NCI-H1105 (cell line): ENCODE measurements at places on chromosomes 16 and 17.

DNA sequence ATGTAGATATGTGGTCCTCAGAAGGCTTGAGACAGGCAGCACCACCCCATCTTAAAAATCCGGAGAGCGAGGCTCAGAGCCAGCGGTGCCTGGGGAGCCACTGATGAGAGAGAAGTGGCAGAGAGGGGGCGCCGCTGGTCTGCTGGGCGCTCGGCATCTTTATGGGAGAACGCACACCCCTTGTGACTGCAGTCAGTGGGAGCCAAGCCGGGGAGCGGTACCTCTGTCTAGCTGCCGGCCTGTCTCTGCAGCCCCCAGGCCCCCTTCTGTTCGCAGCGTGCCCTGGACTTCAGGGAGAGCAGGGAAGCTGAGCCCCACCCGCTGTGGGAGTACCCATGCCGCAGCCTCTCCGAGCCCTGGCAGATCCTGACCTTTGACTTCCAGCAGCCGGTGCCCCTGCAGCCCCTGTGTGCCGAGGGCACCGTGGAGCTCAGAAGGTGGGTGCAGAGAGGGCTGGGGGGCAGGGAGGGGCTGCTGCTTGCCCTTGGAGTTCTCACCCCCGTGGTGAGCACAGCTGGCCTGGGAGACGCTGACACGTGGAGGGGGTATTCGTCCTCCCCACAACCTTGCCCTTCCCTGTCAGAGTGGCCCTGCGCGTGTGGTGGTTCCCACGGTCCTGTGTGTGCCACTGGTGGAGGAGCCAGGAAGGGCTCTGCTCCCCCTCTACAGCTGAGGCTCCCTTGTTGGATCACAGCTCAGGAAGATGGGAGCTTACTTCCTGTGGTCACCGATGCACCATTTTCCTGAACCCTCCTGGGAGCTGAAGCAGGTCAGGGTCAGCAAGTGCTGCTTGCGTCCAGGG is 44.8 kb downstream of the PRMT7 start:
- no peak for DNase-seq

DNA sequence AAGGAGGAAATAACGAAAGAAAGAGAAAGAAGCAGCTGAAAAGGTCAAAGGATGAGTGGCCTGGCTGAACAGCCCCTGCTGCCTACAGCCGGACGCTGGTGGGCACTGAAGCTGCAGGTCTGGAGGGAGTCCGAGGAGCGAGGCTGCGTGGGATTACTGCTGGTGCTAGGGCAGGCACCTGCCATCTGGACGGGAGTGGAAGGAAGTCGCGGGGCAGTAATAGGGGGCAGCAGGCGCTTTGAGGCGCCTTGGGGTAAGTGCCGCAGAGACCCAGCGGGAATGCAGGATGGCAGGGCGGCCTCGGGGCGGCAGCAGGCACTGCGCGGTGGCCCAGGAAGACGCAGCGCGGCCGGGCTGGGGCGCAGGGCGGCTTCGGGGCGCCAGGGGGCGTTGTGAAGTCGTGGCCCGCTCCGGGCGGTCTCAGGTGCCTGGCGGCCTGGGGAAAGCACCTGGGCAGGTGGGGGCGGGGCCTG is 303 bp upstream of the SCNN1G start:
- peak; percentile 89 for DNase-seq

DNA sequence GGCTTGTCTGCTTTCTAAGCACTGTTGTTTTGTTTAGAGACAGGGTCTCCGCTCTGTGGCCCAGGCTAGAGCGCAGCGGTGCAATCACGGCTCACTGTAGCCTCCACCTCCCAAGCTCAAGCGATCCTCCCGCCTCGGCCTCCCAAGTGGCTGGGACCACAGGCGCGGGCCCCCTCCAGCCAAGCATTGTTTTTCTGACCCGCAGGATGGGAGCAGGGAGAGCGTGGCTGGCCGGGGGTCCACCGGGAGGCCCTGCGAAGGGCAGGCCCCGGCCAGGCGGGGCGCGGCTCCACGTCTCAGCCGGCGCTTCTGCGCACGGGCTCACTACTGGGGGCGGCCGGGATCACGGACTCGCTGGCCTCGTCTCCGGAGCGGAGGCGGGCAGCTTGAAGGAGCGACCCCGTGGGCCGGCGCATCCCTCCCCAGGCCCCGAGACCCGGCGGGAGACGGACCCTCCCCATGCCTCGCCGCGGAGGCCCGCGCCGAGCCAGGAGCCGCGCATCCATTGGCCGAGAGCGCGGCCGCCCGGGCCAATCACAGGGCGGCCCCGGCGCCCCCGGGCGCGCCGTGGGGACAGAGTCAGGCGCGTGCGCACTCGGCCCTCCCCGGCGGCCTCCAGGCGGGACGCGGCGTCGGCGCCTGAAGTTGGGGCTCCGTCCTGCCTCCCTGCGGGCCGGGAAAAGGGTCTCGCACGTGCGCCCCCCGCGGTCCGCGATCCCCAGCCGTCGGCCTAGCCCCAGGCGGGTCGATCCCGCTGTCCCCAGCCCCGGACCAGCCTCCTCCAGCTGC is 24.9 kb downstream of the ACTG1 start:
- peak; percentile 68 for DNase-seq

GRCh38 chr16:69187446-69188235 is 677 bp downstream of the SNTB2 start:
- DNase-seq, result no peak

- DNase-seq, result no peak
Measured at GRCh38 chr16:564690-565418, 2.0 kb upstream of the NHLRC4 start.

DNA sequence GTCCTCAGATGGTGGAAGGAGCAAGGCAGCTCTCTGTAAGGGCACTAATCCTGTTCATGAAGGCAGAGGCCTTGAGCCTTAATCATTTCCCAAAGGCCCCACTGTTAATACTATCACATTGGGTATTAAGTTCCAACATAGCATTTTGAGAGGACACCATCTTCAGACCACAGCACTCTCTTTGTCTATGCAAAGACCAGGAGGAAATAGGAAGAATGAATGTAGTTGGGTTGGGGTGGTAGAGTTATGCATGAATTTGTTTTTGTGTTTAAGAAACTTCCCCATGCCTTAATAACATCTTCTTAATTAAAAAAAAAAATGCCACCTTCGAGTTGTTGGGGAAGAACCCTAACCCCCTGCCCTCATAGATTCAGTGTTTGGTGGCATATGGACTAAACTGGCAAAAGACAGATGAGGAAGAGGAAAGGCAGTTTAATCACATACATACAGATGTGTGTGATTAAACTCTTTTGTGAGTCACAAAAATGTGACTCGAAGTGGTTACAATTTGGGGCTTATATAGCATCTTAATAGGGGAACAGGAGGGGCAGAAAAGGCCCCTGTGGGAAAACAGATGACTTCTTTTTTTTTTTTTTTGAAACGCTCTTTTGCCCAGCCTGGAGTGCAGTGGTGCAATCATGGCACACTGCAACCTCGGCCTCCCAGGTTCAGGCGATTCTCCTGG is 35.0 kb upstream of the SLC5A10 start:
- no peak for DNase-seq

- no peak for DNase-seq
Measured at GRCh38 chr17:66542129-66542966, 239.9 kb downstream of the PRKCA start.

GRCh38 chr16:52384378-52384777 is 162.6 kb downstream of the TOX3 start:
- no peak for DNase-seq

DNA sequence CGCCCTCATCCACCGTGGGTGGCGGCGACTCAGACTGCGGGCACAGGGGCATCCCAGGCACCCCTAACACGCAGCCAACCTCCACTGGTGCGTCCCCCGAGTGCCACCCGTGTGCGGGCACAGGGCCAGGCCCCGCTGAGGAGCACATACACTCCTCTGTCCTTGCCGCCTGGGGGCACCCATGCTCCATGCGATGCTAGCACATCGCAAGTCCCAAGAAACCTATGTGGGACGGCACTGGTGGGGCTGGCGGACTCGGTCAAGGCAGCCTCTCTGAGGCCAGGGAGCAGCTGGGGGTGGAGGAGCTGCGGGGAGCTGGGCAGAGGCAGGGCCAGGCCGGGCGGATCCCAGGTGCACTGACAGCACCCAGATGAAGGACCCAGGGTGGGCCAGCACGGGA is 4.0 kb downstream of the ZNF598 start:
- no peak for DNase-seq

DNA sequence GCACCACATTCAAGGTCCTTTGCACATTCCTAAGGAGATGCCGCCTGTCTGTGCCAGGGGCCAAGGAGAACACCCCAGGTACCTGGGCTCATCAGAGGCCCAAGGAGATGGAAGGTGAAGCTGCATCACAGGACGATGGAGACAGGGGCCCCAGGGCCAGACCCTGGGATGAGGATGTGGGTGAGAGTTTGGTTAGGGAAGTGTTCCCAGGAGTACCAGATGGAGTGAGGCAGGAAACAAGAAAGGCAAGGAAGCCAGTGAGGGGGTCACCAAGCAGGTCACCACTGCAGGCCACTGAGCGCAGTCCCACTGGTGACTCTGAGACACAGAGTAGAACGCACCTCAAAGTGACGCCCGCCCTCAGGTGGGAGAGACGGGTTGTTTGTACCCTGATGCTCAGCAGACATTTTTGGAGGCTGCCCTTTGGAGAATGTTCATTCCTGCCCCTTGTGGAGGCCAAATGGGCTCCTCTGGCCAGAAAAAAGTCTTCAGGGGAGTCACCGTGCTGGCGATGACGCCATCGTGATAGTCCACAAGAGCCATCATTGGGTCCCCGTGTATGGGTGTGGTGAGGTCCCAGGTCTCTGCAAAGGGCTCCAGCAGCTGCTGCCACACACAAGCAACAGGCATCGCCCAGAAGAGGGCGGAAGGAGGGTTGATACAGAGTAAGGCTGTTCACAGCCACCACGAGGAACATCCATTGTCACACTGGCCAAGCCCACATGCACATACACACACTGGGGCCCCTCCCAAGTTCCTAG is 57.5 kb downstream of the BEAN1 start:
- DNase-seq, result no peak

DNA sequence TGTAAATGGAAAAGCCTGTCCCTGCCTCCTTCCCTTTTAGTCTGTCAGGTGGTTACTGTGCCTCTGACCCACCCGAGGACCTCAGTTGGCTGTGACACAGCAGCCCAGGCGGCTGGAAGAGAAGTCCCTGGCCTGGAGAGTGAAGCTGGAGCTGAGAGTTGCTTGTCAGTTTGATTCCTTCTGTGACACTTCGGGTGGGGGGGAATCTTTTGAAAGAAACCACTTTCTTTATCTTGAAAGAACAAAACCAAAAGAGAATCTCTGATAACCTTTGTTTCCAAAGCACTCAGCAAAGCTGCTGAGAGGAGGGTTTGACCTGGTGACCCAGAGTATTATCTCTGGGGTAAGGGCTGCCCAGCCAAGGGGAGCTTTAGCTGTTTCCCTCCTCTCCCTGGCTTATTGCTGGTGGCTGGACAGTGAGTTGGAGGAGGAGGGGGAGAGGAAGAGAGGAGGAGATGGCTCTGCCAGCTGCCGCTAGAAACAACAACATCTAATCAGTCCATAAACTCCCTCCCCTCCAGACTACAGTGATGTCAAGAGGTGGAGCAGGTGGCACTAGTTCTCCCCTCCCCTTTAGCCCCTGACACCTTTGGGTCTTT is 34.0 kb downstream of the YPEL2 start:
- DNase-seq, result peak; percentile 43

GRCh38 chr17:7856011-7856810 is 1.1 kb downstream of the NAA38 start:
- peak; percentile 59 for DNase-seq

DNA sequence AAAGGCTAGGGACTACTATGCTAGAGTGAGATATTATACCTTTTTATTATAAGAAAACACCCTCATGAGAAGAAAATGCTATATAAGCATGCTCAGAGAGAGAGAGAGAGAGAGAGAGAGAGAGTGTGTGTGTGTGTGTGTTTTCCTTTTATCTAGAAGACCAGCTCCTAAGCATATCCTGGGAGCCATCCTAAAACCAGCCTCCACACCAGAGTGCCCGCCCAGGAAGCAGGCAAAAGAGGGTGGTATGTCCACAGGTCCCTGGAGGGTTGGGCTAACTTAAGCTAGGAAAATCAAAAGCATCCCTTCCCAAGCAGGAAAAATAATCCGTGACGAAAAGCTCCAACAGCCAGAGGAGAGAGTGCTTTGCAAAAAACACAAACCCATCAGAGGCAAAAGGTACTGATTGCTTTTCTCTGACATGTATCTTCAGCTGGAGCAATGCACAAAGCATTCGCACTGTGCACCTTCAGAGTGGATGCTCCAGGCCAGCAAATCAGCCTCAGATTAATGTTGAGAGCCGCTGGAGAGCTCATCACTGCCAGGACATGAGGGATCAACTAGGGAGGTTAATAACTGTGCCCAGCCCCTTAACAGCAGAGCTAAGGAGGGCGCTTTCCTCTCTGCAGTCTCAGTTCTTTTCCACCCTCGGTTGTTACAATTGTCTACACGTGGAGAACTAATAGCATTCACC is 125.1 kb downstream of the SLC39A11 start:
- DNase-seq, result no peak

DNA sequence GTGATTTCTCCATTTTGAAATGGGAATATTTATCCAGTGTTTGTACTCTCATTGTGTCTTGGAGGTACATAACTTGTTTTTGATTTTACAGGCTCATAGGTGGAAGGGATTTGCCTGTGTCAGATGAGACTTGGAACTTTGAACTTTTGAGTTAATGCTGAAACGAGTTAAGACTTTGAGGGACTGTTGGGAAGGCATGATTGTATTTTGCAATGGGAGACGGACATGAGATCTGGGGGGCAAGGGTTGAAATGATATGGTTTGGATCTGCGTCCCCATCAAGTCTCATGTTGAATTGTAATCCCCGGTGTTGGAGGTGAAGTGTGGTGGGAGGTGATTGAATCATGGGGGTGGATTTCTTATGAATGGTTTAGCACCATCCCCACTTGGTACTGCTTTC is 21.8 kb downstream of the PRDM7 start:
- no peak for DNase-seq

DNA sequence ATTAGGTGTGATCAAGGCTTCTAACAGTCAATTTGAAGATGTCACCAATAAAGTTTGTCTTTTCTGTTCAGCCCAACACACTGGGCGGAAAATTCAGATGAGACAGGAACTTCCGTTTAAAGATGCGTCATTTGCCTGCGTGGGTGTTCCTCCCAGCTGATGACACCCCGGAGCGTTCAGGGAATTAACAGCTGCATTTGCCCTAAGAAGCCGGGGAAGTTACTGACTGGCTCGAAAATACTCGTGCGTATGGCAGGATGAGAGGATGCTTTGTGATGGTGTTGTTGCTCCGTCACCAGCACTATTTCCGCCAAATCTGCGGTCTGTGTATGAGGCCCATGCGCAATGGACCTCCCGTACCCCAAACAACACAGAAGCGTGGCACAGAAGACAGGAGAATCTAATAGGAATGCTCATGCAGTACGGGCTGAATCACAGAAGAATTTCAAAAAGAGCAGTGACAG is 11.9 kb upstream of the PVALEF start:
- no peak for DNase-seq

DNA sequence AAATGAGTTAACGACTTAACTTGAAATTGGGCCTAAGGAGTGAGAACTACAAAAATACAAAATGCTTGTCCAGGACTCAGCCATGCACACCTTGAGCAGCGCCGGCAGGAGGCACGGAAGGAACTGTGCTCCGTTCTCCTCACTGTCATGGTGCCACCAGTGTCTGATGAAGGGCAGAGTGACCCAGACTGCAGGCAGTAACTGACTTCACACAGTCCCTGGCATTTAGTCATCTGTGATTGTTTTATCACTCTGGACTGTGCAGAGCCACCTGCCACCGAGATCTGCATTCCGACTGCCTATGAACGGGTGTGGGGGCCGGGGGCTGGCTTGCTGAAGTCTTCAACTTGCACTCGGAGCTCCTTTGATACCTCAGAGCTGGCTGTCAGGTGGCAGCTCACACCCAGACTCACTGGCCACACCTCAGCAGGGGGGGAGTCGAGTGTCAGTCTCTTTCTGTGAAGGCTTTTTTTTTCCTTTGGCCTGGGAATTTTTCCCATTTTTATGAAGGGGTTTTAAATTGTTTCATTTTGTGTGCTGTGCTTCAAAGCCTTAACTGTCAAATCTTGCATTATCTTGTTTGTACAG is 20.2 kb upstream of the ENDOV start:
- no peak for DNase-seq
